ENCODE measurements at places on chromosomes 4 and X.

DNA sequence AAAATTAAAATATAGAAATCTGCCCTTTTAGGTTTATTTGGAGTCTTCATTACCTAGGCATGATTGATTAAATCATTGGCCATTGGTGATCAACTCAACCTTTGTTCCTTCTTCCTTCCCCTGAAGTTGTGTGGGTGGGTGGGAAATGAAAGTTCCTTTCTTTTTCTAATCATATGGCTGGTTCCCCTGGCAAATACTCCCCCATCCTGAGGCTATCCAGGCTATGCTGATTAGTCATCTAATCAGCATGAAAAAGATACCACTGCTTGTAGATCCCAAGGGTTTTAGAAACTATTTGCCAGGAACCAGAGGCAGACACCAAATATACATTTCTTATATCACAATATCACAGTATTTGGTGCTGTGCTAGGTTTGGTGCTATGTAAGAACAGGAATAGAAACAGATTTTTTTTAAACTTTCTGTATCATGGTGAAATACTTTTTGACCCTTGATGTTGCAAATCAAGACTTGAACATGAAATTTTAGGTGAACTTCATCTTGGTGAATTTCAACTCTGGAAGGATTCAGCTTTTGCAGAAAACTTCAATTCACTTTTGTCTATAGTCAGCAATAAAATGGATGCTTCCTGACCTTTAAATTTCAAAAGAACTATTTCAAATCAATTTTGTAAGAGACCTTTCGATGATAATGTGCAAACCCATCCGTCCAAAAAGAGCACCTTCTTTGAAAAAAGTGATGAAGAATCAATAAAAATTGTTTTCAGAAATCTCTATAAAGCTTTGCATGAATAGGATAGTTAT lies 71.1 kb downstream of the CCSER1 start:
- no peak for DNase-seq

DNA sequence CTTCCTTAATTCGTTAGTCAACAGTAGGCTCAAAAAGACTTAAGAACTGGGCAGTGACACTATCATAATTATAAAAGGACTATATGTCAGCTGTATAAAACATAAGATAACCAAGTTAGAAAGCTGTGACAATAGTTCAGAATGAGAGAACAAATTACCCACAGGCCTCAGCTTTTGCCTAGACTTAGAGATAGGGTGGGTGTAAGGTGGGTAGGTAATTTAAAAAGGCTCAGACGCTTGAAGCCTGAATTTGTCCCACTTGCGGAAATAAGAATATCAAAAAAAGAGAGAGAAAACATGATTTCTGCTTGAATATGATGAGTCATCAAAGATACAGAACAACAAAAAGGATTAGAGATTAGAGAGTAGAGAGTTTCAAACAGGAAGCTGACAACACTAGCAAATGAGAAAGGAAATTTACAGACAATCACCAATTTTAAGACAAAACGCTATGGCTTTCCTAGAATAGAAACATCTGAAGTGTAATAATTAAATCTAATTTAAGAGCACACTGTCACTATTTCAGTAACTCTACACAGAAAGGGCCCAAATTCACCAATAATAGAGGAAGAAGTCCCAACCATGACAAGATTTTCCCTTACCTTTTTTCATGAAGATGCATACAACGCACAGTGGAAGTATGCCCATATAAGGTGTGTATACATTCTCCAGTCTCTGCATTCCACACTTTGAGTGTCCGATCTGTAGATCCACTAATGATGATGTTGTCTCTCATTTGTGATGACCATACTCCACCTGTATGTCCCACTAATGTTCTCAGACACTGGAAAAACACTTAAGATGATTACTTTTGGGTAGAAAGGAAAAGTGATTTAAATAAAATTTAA lies 208.1 kb downstream of the FBXW7 start:
- DNase-seq: no peak

GRCh38 chrX:150779385-150779784 lies 86.2 kb downstream of the MTMR1 start:
- no peak for DNase-seq

GRCh38 chr4:147090486-147090885 lies 144.8 kb upstream of the TTC29 start:
- no peak for DNase-seq

DNA sequence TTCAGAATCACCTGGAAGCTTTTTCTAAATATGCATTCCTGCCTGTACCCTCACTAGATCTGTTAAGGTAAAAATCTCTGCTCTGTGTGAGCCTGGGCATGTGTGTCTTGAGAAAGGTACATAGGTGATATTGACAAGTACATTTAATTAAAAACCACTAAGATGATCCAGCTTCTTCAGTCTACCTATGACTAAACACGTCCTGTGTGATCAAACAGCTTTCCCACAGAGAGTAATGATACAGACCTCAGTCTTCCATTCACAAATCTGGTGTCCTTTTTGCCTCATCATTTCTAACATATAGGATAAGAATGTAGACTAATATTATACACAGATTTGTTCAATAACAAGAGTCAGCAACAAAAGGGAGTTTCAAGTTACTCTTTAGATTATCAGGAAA lies 42.6 kb downstream of the GALNT7 start:
- DNase-seq: no peak

DNA sequence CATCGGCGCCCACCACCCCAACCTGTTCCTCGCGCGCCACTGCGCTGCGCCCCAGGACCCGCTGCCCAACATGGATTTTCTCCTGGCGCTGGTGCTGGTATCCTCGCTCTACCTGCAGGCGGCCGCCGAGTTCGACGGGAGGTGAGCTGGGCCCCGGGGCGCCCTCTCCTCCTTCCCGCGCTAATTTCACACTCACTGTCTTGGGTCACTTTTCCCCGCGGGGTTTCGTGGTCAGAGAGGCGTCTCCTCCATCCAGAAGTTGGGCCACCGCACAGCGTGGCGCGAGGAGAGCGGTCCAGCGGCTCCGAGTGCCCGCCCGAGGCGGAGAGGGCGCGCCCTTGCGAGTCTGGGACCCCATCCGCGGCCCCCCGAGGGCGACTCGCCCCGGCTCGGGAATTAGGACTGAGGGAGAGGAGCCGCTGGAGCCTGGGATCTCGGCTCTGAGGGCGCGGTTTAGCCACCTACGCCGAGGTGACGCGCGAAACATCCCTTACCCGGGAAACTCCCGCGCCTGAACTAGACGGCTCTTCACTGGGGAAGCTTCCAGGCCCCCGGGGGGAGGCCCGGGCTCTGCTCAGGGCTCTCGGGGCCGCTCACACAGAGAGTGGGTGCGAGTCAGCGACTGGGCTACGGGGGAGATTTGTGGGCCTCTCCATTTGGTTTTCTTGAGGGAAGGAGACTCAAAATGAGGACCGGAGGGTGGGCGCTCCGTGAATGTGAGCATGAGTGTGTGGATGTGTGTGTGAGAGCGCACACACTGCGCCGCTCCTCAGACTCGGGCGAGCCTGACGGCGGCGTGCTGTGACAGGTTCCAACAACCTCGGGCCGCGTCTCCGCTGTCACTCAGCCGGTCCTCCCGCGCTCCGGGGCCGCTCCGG lies 551 bp downstream of the NPNT start:
- DNase-seq: no peak

- no peak for DNase-seq
Measured at GRCh38 chr4:38624311-38624710, 39.7 kb upstream of the KLF3 start.

- peak; percentile 71 for DNase-seq
Measured at GRCh38 chr4:40056716-40057585, at the start of gene N4BP2. TSS of gene N4BP2 (plus strand) at chr4:40056850. CDS start at chr4:40097341, 40,491 bp downstream.

- no peak for DNase-seq
Measured at GRCh38 chrX:12567857-12568256, 223.4 kb upstream of the PRPS2 start.

DNA sequence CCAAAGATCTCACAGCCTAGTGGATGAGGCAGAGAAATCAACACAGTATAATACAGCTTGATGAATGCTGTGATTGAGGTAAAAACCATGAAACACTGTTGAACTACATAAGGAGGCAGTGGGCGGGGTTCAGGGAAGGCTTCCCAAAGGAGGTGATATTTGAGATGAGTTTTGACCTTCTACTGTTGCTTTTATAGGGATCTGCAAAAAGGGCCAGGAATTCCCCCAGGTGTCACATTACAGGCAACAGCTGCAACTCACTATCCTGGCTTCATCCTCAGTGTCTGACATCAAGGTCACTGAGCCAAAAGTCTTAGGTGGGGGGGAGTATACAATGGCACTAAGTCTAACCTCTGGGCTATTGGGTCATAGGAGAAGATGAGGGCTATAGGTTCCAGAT lies 185.7 kb upstream of the NRK start:
- no peak for DNase-seq

- no peak for DNase-seq
Measured at GRCh38 chrX:48702032-48702431, 5.5 kb downstream of the SUV39H1 start.

DNA sequence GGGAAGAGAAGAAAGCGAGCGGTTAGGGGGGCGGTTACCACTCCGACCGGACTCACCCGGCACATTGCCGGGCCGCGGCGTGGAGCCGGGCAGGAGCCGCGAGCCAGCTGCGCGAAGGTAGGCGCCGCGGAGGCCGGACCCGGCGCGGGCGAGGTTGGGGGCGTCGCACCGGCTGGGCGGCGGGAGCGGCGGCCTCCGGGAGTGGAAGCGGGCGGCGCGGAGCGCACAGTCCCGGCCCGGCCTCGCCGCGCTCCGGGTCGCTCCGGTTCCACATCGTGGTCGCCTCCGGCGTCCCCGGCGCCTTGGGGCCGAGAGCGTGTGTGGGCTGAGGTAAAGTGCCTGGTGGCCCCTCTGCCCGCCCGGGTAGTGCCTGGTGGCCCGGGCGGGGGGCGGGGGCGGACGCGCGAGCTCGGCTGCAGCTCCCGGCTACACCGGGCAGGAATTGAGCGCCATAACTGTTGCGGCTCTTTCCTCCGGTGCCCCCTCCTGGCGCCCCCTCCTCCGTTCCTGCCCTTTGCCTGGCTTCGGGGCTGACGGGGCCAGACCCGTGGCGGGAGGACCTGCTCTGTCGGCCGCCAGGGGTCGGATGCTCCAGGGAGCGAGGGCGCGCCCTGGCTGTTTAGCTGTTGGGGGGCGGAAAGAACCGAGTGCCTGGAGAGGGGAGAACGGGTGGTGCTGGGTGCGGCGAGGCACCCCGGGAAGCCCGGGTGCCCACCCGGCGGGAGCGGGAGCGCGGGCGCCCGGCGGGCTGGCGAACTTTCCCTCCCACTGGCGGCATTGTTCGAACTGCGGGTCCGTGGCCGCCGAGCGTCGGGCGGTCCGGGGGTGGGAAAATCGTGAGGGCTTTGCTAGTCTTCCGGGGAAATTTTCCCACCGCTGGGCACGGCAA lies 626 bp downstream of the JADE3 start:
- no peak for DNase-seq

- DNase-seq: no peak
Measured at GRCh38 chrX:9148615-9149399, 114.9 kb upstream of the FAM9B start.

GRCh38 chr4:152146244-152146643 lies 385.4 kb upstream of the GATB start:
- DNase-seq: no peak

DNA sequence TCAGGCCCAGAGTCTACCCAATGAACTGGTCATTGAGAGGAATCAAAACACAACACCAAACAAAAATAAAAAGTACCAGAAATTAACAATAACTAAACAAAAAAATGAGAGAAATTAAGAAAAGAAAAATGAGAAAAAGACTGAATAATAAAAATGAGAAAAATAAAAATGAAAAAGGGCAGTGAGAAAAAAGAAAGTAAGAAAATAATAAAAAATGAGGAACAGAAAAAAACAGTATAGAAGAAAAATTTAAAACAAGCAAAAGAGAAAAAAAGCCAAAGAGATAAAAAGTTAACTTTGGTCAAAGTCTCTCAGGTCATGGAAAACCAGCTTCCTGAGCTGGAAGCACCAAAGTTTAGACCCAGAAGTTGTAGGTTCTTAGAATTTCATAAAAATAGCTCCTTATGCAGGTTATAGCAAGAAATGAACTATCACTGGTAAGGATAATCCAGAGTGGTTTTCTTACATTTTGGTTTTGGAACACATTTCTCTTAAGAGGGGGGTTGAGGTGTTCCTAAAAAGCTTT lies 51.0 kb upstream of the WDR17 start:
- DNase-seq: no peak

DNA sequence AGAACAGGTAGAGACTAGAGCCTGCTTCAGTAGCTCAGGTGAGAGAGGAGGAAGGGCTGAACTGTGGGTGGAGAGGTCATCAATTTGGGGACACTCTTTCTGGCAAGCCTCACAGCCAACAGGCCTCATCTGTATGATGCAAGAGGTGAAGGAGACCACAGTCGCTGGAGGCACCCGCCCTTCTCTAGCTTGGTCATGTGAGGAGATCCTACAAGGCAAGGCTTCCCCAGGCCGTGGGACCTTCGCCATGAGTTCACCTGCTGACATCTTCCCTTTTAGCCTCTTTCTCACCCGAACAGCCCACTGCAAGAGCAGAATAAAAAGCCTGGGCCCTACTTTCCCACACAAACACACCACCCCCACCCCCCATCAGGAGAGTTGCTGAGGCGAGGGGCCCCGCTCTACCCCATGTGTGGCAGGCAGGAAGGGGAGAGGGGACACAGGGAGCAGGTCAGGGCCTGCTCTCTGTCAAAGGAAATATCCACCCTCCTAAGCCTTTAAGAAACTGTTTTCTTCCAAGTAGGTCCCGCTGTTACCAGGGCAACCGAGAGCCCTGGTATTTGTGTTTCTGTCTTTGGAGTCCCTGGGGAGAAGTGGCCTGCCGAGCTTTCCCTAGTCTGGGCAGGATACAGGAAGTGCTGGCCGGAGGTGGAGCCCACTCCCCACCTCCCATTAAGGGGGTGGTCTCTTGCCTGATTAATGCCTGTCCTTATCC lies 8.1 kb downstream of the RTL5 start:
- no peak for DNase-seq

DNA sequence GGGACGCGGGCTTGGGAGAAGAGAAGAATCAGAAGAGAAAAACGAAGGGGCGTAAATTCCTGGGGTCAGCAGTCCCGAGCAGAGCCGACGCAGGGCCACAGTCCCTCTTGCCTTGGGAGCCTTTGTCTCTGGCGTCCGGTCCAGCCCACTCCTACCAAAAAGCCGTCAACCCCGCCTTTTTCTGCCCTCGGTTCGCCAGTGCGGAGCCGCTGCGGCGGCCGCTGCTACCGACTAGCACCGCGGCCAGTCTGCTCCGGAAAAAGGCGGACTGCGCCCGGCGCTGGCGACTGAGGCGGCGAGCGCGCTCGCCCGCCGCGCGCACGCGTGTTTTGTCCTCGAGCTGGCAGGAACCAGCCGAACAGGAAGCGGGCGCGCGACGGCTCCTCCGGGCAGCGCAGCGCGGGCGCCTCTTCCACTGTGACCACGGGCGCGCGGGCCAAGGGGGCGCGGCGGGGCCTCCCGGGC lies 502 bp downstream of the HNRNPDL start:
- peak; percentile 24 for DNase-seq

- DNase-seq: no peak
Measured at GRCh38 chr4:155809835-155810234, 51.0 kb downstream of the GUCY1B1 start.

Data from stimulated activated CD8-positive, alpha-beta memory T cell treated with anti-CD3 and anti-CD28 coated beads, Interleukin-7, amount 100 ng/mL, for 4 hours (primary cell).